Epithelial cell of proximal tubule (primary cell): ENCODE measurements at places on chromosomes 2 and 18. TPM values are rescaled to one million over a fixed set of nuclear protein-coding genes. Genes with fewer than 3 reads are reported as not detected.

Gene GAD1
- total RNA-seq, result 0.36 and 5.6 TPM in 2 replicates

Gene SLC14A1
- 1.3 TPM in 1 of 2 replicates, not detected in the other for total RNA-seq

Gene ZAP70
- total RNA-seq, result 0.14 TPM in 1 of 2 replicates, not detected in the other

Gene CRYBA2
- not detected in 2 replicates for total RNA-seq

Gene CAPN14
- total RNA-seq, result 0.14 and 0.46 TPM in 2 replicates

Gene GPR17
- total RNA-seq, result not detected in 2 replicates

Gene TNS1
- total RNA-seq, result 4.3 and 25.1 TPM in 2 replicates

Gene AGXT
- not detected in 2 replicates for total RNA-seq

Gene NGEF
- 4.2 and 8.6 TPM in 2 replicates for total RNA-seq

Gene NPAS2
- total RNA-seq, result 11.0 and 11.5 TPM in 2 replicates

Gene CNGA3
- total RNA-seq, result not detected in 2 replicates

Gene SPATS2L
- total RNA-seq, result 93.9 and 115 TPM in 2 replicates

Gene GAL3ST2
- total RNA-seq, result 0.22 TPM in 1 of 2 replicates, not detected in the other

Gene GPR35
- total RNA-seq, result not detected in 2 replicates

Gene KYNU
- 1.3 and 2.0 TPM in 2 replicates for total RNA-seq

Gene CYP27A1
- 28.6 and 49.0 TPM in 2 replicates for total RNA-seq

Gene FOXD4L1
- not detected in 2 replicates for total RNA-seq

Gene GKN1
- total RNA-seq, result not detected in 2 replicates

Gene WDFY1
- total RNA-seq, result 27.5 and 28.6 TPM in 2 replicates

Gene ABCG5
- not detected in 2 replicates for total RNA-seq

Gene REEP1
- total RNA-seq, result 0.35 and 2.2 TPM in 2 replicates

Gene IL1A
- 1.4 TPM in 2 replicates for total RNA-seq

Gene SALL3
- 2.2 and 3.0 TPM in 2 replicates for total RNA-seq

Gene ERFE
- total RNA-seq, result 9.8 and 86.8 TPM in 2 replicates

Gene UPP2
- total RNA-seq, result not detected in 2 replicates

Gene APCDD1
- 0.51 TPM in 1 of 2 replicates, not detected in the other for total RNA-seq

Gene ANKRD62
- total RNA-seq, result not detected in 2 replicates

Gene AFF3
- 0.35 and 1.1 TPM in 2 replicates for total RNA-seq

Gene TRABD2A
- 0.58 and 1.5 TPM in 2 replicates for total RNA-seq

Gene DTNB
- 4.8 and 5.6 TPM in 2 replicates for total RNA-seq

Gene ANKRD53
- total RNA-seq, result 0.58 and 0.75 TPM in 2 replicates

Gene CACNB4
- total RNA-seq, result 0.14 and 0.52 TPM in 2 replicates

Gene KCNS3
- total RNA-seq, result 16.2 and 26.9 TPM in 2 replicates

Gene OSBPL6
- total RNA-seq, result 2.9 and 3.1 TPM in 2 replicates

Gene LTBP1
- 10.5 and 43.9 TPM in 2 replicates for total RNA-seq

Gene SLC4A3
- 6.6 and 12.2 TPM in 2 replicates for total RNA-seq

Gene PRSS56
- total RNA-seq, result not detected in 2 replicates

Gene SCN3A
- 0.52 and 0.94 TPM in 2 replicates for total RNA-seq

Gene C2orf15
- total RNA-seq, result 2.4 and 3.7 TPM in 2 replicates

Gene DSG1
- not detected in 2 replicates for total RNA-seq

Gene NEU2
- total RNA-seq, result not detected in 2 replicates

Gene TWIST2
- total RNA-seq, result 0.46 and 1.8 TPM in 2 replicates

Gene SIX2
- 0.06 and 3.1 TPM in 2 replicates for total RNA-seq

Gene ALLC
- total RNA-seq, result not detected in 2 replicates

Gene DNAH7
- 0.06 and 0.29 TPM in 2 replicates for total RNA-seq

Gene OR6B2
- not detected in 2 replicates for total RNA-seq

Gene CTAGE1
- not detected in 2 replicates for total RNA-seq

Gene HAUS1
- total RNA-seq, result 123 and 230 TPM in 2 replicates

Gene INO80B
- total RNA-seq, result 5.3 and 7.0 TPM in 2 replicates

Gene MTCL1
- total RNA-seq, result 60.1 and 81.7 TPM in 2 replicates

Gene DNER
- 1.3 and 2.7 TPM in 2 replicates for total RNA-seq

Gene CD8B2
- total RNA-seq, result 0.29 TPM in 1 of 2 replicates, not detected in the other

Gene ALMS1
- 11.8 and 16.3 TPM in 2 replicates for total RNA-seq
